ENCODE measurements at places on chromosomes 5 and 9. TPM values are rescaled to one million over a fixed set of nuclear protein-coding genes. Genes with fewer than 3 reads are reported as not detected.

AJM1 gene
- total RNA-seq, result 12.9 TPM

GNE gene
- 19.6 TPM for total RNA-seq

PCDHGB5 gene
- 0.09 TPM for total RNA-seq

KCNN2 gene
- not detected for total RNA-seq

MRPL22 gene
- 66.4 TPM for total RNA-seq

ZFP37 gene
- total RNA-seq, result 1.6 TPM

RAB3C gene
- total RNA-seq, result not detected

ABO gene
- not detected for total RNA-seq

FCN2 gene
- total RNA-seq, result not detected

GLIPR2 gene
- total RNA-seq, result 10.7 TPM

SEMA6A gene
- total RNA-seq, result not detected

PCDHA11 gene
- total RNA-seq, result not detected

IL4 gene
- not detected for total RNA-seq

NAIP gene
- 8.5 TPM for total RNA-seq

PLPP7 gene
- total RNA-seq, result not detected

ABLIM3 gene
- total RNA-seq, result 0.41 TPM

ORM1 gene
- not detected for total RNA-seq

SHOC1 gene
- not detected for total RNA-seq

LCN1 gene
- total RNA-seq, result not detected

IGFBPL1 gene
- not detected for total RNA-seq

PROP1 gene
- not detected for total RNA-seq

SPATA31D4 gene
- not detected for total RNA-seq

OR13D1 gene
- total RNA-seq, result not detected

MARCOL gene
- total RNA-seq, result not detected

PCDHA5 gene
- total RNA-seq, result not detected

ISOC1 gene
- 24.1 TPM for total RNA-seq

MACIR gene
- 5.2 TPM for total RNA-seq

SLCO6A1 gene
- not detected for total RNA-seq

CMYA5 gene
- 0.50 TPM for total RNA-seq

OR1L1 gene
- total RNA-seq, result not detected

DDX46 gene
- 99.2 TPM for total RNA-seq

TSLP gene
- 0.13 TPM for total RNA-seq

WDR55 gene
- 38.8 TPM for total RNA-seq

IL13 gene
- 4.3 TPM for total RNA-seq

OMD gene
- not detected for total RNA-seq

FRRS1L gene
- total RNA-seq, result not detected

PAEP gene
- total RNA-seq, result not detected

NSMF gene
- total RNA-seq, result 26.6 TPM

PRKACG gene
- not detected for total RNA-seq

ANKRD31 gene
- total RNA-seq, result 0.32 TPM

GNA14 gene
- total RNA-seq, result not detected

FEM1C gene
- total RNA-seq, result 14.2 TPM

OTP gene
- not detected for total RNA-seq

ADGRD2 gene
- total RNA-seq, result not detected

ACOT12 gene
- not detected for total RNA-seq

DAPK1 gene
- 1.5 TPM for total RNA-seq

C5orf58 gene
- not detected for total RNA-seq

HEMGN gene
- 0.95 TPM for total RNA-seq

HRCT1 gene
- total RNA-seq, result not detected

SAPCD2 gene
- total RNA-seq, result 21.9 TPM

ANKS6 gene
- 10.0 TPM for total RNA-seq

SARDH gene
- total RNA-seq, result 2.7 TPM

ZNG1F gene
- total RNA-seq, result 13.0 TPM

GCNT4 gene
- 0.91 TPM for total RNA-seq
